ENCODE measurements at places on chromosomes 1 and 21. TPM values are rescaled to one million over a fixed set of nuclear protein-coding genes. Genes with fewer than 3 reads are reported as not detected.
A peak's percentile ranks its signal among the peaks of the same experiment; 100 is the strongest.

The FCAMR gene
- not detected for total RNA-seq

The KRTAP13-1 gene
- not detected for total RNA-seq

The PROX1 gene
- total RNA-seq = 63.6 TPM

The HSD17B7 gene
- total RNA-seq = 6.2 TPM

The TRIM67 gene
- 0.15 TPM for total RNA-seq

DNA sequence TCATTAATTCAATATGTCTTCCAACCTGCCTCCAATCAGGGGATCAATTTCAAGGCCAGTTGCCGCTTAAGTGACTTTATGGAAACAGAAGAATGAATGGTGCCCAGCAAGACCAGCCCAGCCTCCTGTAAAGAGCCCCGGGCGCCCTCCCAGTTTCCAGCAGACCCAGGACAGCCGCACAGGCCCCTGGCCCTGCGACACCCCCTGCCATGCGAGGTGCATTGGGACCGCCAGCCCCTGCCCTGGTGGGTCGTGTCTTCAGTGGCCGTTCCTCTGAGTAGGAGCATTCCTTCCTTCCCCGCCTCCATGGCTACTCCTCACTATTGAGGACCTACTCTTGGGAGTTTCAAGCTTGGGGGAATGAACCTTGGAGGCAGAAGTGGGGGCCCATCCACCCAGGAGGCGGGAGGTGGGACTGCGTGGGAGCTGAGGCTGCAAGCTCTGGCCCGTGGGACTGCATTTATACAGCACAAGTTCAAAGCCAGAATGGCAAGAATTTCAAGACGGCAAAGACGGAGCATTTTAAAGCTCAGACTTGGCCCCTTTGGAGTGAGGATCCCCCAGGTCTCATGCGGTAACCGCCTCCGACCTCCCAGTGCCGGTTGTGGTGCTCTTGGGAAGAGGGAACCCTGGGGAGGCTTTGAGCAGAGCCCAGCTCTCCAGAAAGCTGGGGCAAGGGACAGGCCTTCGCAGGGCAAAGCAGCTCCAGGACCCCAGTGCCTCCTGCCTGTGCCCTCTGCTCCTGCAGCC is 73.1 kb upstream of the ACTRT2 start:
- no peak for DNase-seq

DNA sequence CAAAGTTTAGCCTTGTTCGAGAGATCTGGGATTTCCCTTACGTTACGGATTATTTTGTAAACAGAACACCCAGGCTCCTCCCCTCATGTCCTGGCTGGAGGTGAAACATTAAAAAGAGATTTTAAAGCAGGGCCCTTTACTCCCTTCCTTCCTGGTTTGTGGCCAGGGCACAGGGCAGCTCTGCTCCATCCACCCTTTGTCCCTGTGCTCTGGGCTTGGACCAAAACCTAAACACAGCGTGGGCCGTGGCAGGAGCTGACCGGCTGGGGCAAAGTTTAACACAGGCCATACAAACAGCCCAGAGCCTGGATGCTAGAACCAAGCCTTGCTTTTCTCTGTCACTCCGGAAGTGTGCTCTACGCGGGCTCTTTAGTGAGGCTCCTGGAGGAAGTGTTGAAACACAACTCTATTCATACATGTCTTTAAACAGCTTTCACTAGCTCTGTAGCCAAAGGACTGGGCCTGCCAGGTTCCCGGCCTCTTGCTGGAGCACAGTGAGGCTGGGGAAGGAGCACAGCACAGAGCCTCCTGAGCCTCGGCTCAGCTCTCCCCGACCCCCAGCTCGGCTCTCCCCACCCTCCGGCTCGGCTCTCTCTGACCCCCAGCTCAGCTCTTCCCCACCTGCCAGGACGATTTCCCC is 84.7 kb downstream of the PDE9A start:
- peak; percentile 74 for DNase-seq

DNA sequence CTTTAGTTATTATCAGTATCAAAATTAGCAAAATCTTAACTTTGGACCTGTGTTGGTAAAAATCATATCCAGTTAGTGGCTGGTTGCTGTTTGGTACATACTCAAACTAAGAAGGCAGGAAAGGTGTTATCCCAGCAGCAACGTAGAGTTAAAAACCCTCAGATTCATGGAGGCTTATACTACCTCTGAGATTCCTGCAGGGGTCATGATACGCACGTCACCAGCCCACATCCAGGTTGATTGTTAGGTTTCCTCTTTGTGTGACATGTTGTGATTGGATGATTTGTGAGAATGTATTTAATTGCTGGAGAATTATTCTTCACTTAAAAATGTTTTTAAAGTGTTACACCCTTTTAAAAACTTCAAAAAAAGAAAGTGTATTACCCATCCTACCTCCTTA is 423.3 kb upstream of the ADGRL2 start:
- no peak for DNase-seq

DNA sequence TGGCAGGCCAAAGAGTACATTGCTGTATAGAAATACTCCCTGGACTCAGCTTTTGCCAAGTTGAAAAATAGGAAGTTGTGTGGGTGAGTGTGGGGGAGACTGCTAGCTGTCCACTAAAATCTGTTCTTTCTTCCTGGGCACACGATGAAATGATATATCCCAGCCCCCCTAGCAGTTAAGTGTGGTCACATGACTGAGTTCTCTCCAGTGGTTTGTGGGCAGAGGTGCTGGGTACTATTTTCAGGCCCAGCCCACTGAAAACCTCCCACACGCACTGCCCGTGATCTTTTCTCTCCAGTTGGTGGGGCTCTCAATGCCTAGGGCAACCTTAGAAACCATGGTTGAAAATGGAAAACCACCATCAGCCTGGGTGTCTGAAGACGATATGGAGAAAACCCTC is 119.7 kb upstream of the LMO4 start:
- DNase-seq = no peak

- no peak for DNase-seq
Observed at GRCh38 chr1:48194801-48195200, 27.7 kb upstream of the SLC5A9 start.

DNA sequence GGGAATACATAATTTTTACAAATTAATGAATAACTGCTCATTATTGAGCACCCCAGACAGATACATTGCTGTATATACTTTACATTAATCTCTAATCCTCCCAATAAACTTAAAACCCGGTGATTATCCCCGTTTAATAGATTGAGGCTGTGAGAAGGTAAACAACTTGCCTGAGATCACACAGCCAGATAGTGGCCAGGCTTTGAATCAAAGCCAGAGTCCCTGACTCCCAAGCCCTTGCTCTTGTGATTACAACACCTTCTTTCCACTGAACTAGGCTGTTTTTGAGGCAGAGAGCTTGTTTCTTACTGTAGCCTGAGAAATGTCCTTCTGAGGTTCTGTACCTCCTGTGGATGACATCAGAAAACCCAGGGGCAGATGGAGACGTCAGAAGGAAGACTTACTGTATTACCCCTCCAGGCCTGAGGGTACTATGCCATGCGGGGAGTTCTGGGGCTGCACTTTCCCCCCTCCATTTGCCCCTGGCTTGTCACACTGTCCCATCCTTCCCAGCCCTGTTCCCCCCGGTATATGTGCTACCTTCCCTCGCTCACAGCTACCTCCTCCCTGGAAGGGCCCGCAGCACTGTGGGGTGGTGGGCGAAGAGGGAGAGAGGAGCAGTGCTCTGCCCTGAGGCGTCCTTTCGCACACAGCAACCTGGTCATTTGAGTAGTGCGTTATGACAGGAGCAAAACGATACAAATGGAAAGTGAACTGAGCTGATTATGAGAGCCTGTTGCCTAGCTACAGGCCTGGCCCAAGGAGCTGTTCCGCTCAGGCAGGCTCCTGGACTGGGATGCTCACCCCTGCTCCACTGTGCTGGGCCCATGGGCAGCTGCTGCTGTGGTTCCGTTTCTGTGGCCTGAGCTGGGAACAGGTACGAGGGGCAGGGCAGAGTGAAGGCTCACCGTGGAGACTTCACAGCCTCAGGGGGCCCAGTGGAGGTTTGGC is 4.6 kb downstream of the KCNC4 start:
- no peak for DNase-seq

DNA sequence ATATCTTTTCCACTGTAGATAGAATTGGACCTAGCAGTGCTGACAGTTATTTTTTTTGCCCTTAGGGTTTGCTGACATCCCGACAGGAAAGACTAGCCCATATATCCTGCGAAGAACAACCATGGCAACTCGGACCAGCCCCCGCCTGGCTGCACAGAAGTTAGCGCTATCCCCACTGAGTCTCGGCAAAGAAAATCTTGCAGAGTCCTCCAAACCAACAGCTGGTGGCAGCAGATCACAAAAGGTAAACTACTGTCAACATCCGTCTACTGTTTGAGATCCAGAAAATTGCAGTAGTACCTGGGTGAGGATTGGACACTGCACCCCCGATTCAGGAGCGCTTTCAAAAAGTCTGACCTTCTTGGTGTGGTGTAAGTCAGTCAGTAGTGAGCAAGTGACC is 55.8 kb downstream of the CENPF start:
- no peak for DNase-seq

DNA sequence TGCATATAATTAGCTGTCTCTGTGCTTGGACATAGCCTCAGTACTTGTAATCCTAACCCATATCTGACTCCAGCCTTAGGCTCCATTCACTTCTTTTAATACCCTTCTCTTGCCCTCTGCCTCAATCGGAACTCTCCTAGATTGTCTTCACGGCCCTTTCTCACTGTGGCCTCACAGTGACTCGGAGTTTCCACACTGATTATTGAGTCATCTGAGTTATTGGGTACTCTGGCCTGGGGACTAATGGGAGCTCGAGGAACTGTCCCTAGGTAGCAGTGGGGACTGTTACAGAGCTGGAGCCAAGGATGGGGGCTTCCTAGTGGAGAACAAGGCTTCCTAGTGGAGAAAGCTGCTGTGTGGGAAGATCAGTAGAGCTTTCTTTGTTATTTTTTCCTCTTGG is 17.0 kb downstream of the TRAF5 start:
- no peak for DNase-seq

DNA sequence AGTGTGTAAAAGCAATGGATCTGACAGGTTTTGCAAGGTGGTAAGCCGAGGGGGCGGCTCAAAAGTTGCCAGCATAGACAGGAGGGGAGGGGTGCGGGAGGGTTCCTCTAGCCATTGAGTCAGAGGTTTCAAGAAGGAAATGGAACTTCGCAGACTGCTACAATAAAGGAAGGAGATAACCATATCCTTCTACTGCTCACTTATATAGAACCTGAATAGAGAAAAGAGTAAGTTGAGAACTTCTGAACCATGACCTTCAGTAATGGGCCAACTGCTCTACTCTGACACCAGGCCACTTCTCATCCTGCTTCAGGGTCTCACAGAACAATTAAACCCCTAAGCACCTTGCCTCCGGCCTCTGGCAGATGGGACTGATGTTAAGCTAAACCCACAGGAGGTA is 26.3 kb upstream of the BCAR3 start:
- no peak for DNase-seq

DNA sequence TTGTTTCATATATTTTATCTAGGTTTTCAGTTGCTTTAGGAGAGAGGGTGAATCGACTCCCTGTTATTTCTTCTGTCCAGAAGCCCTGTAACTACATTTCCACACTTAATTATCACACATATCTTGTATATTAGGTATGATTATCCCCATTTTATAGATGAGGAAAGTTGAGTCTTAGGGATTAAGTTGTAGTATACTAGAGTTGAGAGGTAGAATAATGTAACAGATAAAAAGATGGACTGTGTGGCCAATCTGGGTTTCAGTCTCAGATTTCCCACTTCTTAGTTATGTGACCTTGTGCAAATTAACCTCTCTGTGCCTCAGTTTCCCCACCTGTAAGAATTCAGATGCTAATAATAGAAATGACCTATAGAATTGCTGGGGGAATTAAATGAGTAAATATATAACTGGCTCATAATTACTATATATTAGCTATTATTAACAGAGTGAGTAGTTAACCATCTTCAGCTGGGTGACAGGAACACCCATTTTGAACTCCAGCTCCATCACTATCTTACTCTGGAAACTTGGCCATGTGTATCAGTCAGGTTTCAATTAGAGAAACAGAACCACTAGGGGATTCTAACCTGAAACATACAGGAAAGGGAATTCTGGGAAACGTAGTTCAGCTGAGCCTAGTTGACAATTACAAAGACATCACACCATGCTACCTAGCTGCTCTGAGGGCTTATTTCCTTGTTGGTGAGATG is 20.4 kb upstream of the FOXO6 start:
- DNase-seq = no peak

DNA sequence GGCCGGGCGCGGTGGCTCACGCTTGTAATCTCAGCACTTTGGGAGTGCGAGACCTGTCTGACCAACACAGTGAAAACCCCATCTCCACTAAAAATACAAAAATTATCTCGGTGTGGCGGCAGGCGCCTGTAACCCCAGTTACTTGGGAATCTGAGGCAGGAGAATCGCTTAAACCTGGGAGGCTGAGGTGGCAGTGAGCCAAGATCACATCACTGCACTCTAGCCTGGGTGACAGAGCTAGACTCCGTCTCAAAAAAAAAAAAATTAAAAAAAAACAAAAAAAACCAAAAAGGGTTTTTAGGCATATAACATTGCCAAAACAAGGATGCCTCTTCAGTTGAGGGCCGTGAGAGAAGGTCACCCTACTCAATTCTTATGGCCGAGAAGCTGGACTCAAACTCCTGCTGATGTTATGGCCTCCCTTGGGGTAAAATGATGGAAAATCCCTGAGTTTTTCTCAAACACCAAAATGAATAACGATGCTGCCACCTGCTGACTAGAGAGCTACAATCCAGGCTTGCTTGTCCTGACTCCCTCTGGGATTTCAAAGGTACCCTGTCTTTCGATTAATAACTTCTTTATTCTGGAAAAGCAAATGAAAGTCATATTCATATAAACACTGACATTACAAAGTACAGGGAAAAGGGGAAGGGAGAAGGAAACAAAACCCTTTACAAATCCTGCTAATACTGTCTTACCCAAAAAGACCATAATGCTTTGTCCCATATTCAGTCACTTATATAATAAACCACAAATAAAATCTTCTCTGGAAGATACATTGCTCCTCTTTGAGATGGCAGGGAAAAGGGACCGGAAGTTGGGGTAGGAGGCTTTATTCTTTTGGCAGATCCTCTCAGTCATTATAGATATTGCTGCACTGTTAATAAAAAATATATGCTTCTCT is 10.7 kb downstream of the RAB42 start:
- DNase-seq = peak; percentile 53

DNA sequence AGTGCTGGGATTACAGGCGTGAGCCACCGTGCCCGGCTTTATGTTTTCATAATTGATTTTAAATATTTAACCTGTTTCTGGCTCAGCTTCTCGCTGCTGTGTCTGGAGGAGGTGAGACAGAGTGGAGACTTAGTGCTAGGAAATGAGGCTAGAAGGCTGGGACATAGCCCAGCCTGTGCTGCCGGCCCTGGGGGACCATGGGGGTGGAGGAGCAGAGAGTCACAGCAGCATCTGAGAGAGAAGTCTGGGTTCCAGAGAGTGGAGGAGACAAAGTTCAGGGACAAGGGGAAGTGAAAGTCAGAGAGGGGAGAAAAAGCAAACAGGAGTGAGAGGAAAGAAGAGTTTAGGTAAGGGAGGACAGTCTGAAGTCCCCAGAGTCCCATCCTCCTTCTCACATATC is 71.9 kb downstream of the LHX9 start:
- DNase-seq = no peak

DNA sequence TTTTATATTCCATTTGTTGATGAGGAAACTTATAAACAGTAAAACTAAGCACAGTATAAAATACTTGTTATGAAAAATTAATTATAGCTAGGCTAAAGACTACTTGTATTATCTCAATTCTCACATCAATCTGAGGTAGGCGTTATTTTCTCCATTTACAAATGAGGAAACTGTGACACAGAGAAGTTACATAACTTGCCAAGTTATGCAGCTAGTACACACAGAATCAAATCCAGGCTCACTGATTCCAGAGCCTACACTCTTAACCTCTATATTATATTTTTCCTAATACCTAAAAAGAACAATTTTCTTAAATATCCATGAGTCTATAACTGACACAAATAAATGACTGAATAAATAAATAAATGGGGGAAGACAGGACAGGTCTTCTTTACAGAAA is 11.2 kb upstream of the VPS45 start:
- DNase-seq = no peak

Data from right cardiac atrium (tissue), 5 donors.